Keratinocyte (primary cell): ENCODE measurements at places on chromosomes 13 and 19. TPM values are rescaled to one million over a fixed set of nuclear protein-coding genes. Genes with fewer than 3 reads are reported as not detected.
A peak's percentile ranks its signal among the peaks of the same experiment; 100 is the strongest.

DNA sequence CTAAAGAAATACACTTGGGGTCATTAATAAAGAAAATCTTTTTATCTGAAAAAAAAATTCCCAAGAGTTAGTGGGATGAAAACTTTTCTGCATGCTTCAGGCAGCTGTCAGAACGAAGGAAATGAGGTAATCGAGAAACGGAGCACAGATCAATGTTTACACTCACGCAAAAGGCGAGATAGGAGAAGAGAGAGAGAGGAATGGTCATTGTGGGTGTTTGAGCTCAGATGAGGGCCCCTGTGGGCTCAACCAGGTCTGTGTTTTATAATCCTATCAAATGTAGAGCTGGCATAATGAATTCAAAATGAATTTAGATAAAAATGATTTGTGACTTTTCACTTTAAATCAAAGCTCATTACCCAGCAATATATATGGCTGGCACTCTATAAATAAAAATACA lies 6.3 kb upstream of the RXFP2 start:
- H3K27me3 ChIP-seq: no peaks in the 10 kb centered on the region
- DNase-seq: no peak
- no peaks in the 10 kb centered on the region for H3K36me3 ChIP-seq
- no peak overlapping the region for H3K4me3 ChIP-seq
- no peaks in the 10 kb centered on the region for H3K4me1 ChIP-seq

REEP6 gene
- polyA plus RNA-seq: 1.2 to 1.3 TPM (median 1.2 TPM) in 3 replicates

SLC25A41 gene
- polyA plus RNA-seq: 0.09 TPM in 1 of 3 replicates, not detected in the others

GPR4 gene
- 0.13 to 0.14 TPM in 2 of 3 replicates, not detected in the other for polyA plus RNA-seq

GRCh38 chr19:14505488-14506239 lies 9.7 kb upstream of the GIPC1 start:
- H3K36me3 ChIP-seq: no peaks in the 10 kb centered on the region
- peaks cover 46% of the 10 kb centered on the region for H3K4me1 ChIP-seq
- peak overlapping the region; percentile 41 for H3K4me3 ChIP-seq
- peak; percentile 90 for DNase-seq

DNA sequence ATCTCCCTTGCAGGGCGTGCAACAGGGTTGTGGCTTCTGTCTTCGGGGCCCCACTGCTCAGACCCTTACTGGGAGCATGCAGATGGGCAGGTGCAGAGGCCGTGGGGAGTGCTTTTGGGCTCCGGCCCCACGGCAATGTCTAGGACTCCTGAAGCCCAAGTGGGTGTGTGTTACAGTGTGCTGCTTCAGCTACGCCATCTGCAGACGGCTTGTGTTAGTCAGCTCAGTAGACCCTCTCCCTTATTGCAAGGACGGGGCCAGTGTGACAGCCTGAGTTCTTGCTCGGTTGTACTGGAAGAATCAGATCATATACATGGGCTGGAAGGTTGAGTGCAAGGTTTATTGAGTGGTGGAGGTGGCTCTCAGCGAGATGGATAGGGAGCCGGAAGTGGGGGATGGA lies 39.3 kb downstream of the DNAJC3 start:
- H3K4me3 ChIP-seq: no peak overlapping the region
- H3K4me1 ChIP-seq: peaks cover 6% of the 10 kb centered on the region
- H3K36me3 ChIP-seq: peaks cover 2% of the 10 kb centered on the region
- no peak for DNase-seq
- H3K27me3 ChIP-seq: no peaks in the 10 kb centered on the region

DNA sequence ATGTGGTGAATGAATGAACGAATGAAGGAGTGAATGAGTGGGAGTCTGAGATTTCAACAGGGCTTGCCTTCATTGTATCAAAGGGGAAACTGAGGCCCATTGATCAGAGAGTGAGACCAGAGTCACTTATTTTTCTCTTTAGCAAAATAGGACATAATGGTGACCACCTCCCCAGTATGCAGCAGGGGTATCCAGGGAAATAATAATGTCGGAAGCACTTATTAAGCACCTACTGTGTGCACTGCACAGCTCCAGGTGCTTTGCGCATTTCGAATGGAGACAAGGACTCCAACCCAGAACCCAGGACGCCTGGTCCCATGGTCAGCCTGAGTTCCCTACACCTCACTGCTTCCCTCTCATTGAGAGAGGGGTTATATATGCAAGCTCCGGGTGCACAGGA lies 26.8 kb upstream of the SEMA6B start:
- H3K4me1 ChIP-seq: peaks cover 5% of the 10 kb centered on the region
- H3K36me3 ChIP-seq: no peaks in the 10 kb centered on the region
- no peak overlapping the region for H3K4me3 ChIP-seq
- no peak overlapping the region for H3K27ac ChIP-seq
- peaks cover 18% of the 10 kb centered on the region for H3K27me3 ChIP-seq
- no peak for DNase-seq

SLC1A5 gene
- 74.8 to 137 TPM (median 90.4 TPM) in 3 replicates for polyA plus RNA-seq

- no peak for DNase-seq
- no peak overlapping the region for H3K27ac ChIP-seq
- no peaks in the 10 kb centered on the region for H3K27me3 ChIP-seq
- H3K4me1 ChIP-seq: no peaks in the 10 kb centered on the region
Observed at GRCh38 chr13:103788061-103788652, 721.9 kb upstream of the SLC10A2 start.

C3 gene
- polyA plus RNA-seq: 10.7 to 85.7 TPM (median 14.8 TPM) in 3 replicates
